ENCODE measurements at places on chromosomes 4 and X.

- no peak for DNase-seq
Measured at GRCh38 chr4:173195109-173195508, 26.5 kb downstream of the GALNT7 start.

DNA sequence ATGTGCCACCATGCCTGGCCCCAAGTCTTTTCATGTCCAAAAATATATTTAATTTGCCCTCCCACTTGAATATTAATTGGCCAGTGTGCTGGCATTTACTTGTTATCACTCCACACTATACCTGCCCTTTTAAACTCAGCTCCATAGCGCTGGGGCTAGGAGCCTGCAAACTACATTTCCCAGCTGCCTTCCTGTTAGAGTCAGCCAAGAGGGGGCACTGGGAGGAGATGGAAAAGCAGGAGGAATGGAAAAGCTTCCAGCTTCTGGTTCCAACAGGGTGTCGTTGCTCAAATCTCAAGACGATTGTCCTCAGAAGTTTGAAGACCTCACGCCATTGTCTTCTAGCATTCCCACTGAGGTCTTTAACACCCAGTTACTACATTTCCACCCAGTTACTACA is 315.5 kb downstream of the BCOR start:
- no peak for DNase-seq

DNA sequence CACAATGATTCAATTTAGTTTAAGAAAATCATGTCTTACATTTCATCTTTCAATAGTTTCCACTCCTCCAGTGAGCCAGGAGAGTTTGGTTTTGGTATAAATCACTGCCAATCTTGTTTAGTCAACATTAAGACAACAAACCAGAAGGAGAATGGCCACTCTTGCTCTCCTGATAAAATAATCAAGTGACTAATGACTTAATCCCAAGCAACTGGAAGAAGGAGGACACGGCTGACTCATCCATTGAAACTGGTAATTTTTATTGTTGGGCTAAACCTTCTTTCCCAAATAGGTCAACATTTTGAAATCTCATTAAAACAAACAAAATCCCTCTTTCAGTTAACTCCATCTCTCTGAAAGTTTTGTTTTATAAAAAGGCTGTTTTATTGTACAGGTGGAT is 230.2 kb downstream of the CLCN4 start:
- DNase-seq: no peak

GRCh38 chr4:151331276-151332042 is 6.1 kb upstream of the SH3D19 start:
- DNase-seq: no peak

DNA sequence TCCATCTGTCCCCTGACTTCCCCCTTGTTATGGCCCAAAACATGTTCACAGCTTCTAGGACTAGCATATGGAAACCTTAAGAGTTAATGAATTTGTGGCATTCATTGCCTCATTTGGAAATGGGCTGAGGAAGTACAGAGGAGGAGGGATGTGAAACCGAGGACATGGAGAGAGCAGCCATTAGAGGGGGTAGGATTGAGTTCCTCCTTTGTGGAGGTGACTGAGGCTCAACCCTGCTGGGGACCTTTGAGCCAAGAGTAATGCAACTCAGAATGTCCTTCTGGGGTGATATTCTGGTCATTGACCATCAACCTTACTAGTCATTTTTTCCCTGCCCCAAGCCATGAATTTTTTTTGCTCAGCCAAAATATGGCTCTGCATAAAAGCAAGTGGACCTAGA is 109.4 kb downstream of the ZNF518B start:
- DNase-seq: no peak

GRCh38 chr4:1156069-1156468 is 16.3 kb downstream of the SPON2 start:
- DNase-seq: no peak

DNA sequence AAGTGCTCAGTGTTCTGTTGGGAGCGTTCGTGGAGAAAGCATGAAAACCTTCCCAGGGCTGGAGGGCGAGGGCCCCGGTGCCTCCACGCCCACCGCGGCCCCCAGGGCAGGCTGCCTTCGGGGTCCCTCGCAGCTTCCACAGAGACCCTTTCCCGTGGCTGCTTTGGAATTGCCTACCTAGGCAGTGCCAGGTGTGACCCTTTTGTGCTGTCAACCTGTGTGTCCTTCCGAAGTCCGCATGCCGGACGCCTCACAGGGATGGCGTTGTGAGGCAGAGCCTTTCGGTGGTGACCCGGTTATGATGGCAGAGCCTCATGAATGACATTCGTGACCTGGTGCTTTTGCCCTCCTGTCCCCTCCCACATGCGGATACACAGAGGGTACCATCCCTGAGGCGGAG is 17.4 kb downstream of the TMEM175 start:
- DNase-seq: no peak
